T-helper 17 cell (primary cell): ENCODE measurements at places on chromosomes 1 and 21.

- DNase-seq: no peak
Measured at GRCh38 chr1:108813326-108813725, 43.6 kb downstream of the AKNAD1 start.

DNA sequence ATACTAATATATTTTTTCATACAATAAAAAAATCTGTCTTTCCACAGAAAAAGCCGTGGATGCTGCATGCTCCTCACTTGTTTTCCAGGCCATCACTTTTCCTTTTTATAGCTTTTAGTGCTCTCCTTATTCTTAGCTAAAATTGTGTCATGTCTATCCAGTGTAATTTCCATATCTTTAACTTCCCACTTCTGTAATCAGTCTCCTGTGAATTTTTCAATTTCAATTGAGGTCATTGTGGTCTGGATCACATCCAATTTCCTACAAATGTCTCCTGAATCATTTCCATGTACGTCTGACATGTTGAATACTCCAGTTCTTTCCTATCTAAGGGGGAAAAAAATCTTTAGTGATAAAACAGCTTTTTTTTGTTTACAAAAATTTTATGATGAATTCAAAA lies 838.2 kb upstream of the B3GALT2 start:
- DNase-seq: no peak

DNA sequence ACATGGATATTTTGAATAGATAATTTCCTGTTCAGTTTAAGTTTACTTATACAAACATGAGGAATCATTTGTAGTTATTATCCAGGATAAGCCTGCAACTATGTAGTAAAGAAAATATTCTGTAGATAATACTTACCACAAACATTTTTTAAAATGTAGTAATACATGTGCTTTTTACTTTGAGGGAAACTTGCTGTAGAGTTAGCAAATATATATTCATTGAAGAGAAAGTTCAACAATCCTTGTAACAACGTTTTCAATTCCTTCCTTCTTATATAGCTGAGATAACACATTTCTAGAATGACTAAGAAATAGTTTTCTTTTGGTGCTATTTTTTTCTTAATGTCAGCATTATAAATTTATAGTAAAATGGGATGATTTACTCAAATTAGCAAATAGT lies 664.6 kb upstream of the ADAMTS5 start:
- no peak for DNase-seq

DNA sequence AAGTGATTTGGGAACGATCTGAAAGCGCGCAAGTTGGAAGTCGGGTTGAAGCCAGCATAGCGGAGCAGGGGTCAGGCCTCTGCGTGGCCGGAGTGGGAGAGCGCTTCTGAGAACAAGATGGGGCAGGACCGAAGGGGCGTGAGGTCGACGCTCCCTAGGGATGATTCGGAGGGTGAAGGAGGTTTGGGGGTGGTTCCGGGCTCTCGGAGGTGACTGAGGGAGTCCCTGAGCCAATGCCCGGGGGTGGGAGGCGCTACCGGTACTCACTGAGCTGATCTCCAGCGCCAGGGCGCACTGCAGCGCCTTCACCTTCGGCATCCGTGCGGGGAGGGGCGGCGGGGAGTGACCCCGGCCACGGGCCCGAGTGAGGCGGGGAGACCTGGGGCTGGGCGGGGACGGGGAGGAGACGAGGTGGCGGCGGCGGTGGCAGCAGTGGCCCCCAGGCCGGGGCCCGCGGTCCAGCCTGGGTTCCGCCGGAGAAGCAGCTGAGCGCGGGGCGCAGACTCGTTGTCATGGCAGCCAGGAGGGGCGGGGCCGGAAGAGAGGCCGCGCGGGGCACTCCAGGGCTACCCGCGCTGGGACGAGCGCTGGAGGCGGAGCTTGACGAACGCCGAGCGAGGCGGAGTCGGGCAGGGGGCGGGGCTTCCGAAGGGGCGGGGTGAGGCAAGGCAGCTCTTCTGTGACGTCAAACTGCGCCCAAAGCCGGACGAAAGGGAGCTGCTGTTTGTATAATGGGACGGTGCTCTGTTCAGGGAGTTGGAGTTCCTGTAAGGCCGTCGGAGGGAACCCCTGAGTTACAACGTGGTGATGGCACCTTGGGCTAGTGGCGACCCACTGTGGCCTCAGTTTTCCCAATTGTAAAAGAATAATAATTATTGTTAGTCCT lies at the start of gene SPATA6:
Gene SPATA6 (minus strand): TSS at position 514 of the 886 bp plus-strand sequence. CDS start 196 bp downstream, at position 318.
- peak; percentile 90 for DNase-seq

DNA sequence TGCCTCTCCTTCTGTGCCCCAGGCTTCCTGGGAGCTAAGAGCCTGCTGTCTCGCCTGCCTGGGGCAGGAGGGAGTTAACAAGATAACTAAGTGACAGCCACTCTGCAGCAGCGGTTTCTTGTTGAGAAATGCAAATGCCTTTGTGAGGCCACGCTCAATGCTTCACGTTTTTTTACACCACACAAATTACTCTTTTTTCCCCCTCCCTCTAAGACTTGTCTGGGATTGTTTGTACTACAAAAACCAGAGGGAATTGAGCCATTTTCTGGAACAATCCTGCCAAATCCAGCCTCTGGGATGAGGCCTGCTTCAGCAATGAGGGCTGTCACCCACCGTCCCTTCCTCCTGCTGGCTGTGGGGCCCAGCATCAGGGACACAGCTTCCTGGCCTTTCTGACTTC lies 119.6 kb downstream of the ACTL8 start:
- no peak for DNase-seq

DNA sequence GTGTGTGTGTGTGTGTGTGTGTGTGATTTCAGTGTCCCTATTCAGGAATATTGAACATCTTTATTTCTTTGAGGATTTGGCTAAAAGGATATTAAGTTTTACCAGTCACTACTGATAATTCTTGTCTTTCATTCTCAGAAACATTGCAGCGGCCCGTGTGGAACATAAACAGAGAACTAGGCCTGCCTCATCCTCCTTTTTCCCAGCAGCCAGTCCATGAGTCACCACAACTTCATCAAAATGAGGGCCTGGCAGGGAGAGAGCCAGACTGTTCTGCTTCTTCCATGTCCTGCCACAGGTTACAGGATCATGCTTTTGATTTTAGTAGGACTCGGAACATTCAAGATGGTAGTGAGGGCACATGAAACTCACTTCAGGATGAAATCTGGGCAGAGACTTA lies 50.7 kb downstream of the LRIG2 start:
- no peak for DNase-seq

GRCh38 chr1:174134003-174134659 lies 25.2 kb upstream of the RABGAP1L start:
- DNase-seq: no peak

DNA sequence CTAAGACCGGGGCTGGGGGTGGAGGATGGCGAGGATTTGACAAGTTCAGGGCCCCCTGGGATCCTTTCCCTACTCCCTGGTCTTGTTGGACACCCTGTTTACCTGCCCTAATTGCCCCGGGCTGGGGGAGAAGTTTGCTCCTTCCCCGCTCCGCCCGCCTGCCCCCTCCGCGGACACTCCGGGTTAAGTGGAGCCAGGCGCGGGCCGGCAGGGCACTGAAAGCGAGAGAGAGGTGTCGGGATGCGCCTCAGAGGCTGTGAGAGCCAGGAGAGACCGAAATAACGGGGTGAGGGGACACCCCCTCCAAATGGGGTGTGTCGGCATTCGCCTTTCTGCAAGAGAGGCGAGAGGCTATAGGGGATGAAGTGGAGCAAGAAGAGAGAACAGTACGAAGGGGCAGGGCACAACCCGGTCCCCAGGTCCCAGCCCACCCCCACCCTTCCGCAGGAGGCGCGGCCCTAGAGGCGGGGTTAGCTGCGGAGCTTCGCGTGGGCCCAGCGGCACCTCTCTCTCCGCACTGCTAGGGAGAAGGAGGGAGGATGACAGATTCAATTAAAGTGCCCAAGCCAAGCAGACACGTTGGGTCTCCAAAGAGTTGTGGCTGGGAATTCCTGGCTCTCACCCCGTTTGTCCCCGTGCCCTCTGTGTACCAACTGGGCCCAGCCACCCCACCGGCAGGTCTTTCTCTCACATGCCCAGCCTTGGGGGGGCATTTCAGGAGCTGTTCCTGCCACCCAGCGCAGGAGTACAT lies 3.8 kb downstream of the EFNA3 start:
- DNase-seq: no peak

- DNase-seq: no peak
Measured at GRCh38 chr1:77687519-77687906, 5.1 kb upstream of the ZZZ3 start.

- DNase-seq: no peak
Measured at GRCh38 chr21:41685511-41686149, 81.2 kb downstream of the RIPK4 start.

- DNase-seq: no peak
Measured at GRCh38 chr1:245715970-245716369, 561.2 kb downstream of the KIF26B start.

DNA sequence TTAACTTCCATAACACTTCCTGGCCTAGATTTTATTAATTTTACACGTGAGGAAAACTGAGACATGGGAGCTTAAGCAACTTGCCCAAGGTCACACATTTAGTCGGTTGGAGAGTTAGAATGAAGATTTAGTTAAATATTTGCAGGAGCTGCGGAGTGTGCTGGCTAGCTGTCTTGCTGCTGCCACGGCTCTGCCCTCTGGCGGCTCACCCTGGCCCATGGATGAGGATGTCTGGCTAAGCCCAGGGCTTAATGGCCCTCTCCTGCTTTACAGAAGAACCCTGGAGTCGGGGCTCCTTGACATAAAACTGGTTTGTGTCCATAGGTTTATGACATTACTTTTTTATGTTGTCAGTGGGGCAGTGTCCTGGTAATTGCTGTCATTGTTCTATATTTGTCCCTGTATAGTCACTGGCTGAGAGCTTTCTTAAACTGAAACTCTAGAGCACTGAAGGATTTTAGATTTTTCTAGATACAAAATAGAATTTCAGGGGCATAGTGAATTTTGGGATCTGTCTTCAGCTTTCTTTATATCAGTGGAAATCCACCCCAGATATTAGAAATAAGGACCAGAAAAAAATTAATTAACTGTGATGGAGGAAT lies 88.9 kb upstream of the WLS start:
- DNase-seq: no peak
